ENCODE measurements at places on chromosomes 11 and 22.
A peak's percentile ranks its signal among the peaks of the same experiment; 100 is the strongest.

DNA sequence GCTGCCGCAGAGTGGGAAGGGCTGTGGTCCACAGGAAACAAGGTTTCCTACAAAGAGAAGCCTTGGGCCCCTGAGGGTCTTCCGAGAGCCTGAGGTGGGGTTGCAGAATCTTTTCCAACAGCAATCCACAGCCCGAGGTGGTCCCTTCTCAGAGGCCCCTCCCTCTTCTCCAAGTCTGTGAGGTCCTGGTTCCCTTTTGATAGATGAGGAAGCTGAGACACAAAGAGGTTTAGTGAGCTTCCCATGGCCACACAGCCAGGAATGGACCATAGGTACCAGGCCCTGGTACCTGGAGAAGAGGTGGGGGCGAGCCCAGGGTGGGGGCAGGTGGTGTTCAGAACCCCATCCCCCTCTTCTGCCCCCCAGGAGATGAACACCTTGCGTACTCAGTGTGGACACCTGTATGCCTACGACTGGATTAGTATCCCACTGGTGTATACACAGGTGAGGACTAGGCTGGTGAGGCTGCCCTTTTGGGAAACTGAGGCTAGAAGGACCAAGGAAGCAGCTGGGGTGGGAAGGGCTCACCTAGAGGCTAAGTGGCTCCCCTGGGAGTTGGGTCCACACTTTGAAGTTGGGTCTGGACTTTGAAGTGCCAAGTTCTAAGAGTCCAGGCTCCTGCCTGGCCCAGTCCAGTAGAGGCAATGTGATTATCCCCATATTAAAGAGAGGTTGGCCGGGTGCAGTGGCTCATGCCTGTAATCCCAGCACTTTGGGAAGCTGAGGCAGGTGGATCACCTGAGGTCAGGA is 7.0 kb downstream of the BEST1 start:
- DNase-seq, result no peak

DNA sequence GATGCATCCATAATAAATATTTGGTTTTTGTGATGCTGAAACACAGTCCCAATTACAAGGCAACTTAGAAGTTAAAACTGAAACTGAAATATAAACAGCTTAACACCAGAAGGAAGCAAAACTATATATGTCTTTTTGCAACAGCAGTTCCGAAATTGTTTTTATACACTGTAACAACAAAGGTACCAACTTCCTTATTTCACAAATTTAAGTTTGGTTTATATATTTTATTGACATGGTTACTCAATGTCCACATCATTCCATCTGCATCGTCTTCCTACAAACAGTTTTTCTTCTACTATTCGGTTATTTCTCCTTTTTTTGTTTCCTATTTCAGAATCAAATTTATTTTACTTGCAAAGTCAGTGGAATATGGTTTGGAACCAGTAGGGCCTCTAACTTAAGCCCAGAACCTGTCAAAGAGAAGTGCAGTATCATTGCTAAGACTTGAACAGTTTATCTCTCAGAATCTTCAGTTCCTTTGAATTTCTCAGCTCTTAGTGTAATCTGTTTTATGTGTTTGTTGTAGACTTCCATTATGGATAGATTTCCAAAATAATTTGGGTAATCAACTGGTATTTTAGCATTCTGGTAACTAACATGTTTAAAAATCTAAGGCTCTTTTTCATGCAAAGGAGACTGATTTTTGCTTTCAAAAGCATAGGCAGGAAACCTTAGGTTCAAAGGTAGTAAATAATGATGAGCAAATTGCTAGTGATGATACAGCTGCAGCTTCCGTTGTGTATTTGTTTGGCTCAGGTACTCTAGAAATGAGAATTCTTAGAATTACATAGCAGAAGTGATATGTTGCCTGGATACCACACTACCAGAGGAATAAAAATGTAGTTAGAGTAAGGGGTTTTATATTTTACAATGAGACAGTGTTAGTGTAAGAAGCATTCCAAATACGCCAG is 8.2 kb upstream of the HSPA8 start:
- no peak for DNase-seq

DNA sequence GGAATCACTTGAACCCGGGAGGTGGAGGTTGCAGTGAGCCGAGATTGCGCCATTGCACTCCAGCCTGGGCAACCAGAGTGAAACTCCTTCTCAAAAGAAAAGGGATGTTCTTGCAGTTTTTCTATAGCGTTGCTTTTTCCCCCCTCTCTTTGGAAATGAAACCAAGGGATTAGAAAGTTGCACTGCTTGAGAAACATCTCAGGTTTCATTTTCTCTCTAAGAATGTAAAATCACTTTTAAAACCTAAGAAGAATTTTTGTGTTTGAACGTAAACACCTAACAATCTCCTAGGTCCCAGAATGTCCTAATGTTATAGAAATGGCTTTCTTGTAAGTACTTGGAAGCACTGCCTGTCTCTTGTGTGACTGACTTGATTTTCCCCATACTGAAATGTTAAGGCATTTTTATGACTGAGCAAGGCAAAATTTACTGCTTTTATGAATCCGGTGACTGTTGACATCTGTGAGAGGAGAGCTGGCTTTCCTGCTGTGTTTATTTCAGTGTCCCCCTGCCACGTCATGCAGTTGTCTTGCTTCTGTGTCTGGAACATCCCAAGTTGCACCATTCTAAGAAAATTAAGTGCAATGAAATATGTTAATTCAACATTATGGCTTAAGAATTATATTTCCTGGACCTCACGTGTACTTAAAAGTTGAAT is 37.7 kb downstream of the NF2 start:
- no peak for DNase-seq

- no peak for DNase-seq
Measured at GRCh38 chr11:36868380-36868779, 270.3 kb upstream of the RAG2 start.

- DNase-seq, result no peak
Measured at GRCh38 chr22:24728790-24729637, 45.5 kb downstream of the PIWIL3 start.

- DNase-seq, result no peak
Measured at GRCh38 chr11:119594639-119595249, 134.3 kb downstream of the NECTIN1 start.

GRCh38 chr11:34176751-34177209 is 71.4 kb downstream of the NAT10 start:
- DNase-seq, result no peak

DNA sequence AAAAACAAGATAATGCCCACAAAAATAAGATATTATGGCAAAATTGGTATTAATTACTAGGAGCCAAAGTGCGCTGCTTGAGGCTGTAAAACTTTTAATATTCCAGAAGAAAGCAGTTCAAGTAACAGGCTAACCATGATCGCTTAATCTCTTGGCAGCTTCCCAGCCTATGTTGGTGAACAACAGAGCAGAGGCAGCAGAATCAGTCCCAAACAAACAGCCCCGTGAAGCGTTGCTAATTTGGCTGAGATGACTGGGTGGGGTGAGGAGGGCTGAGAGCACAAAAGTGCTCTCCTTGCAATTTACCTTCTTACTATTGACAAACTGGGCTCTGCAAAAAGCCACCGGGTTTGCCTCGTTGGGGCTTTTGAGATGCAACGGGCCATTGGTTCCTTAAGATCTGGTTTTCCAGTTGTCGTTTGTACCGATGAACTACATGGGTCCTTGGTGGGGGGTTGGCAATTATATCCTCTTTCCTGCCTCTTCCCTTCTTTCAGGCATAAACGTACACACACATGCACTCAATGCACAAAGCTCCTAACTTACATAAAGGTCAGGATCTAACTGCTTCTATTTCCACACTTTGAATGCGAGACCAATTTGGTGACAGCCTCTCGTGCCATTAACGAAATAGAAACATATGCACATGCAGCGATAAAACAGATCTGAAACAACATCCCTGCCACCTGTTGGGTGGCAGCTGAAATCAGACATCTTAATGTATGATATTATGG is 407.6 kb upstream of the CADM1 start:
- peak; percentile 38 for DNase-seq

DNA sequence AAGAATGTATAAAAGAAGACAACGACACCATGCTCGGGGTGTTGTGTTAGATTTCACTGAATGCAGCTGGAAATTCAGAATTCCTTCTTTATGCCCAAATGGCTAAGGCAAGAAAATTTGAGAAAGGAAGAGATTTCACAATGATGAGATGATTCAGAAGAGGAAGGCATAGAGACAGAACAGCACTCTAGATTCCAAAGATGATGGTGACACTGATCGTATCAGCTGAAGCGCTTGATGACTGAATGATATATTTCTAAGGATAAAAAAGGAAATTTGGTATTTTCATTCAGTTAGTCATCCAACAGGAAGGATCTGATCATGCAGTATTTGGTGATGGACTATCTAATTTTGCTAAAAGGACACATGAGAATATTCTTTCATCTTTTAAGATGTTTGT is 189.2 kb downstream of the EFCAB6 start:
- DNase-seq, result no peak

- no peak for DNase-seq
Measured at GRCh38 chr11:78655561-78655960, 80.9 kb upstream of the NARS2 start.

GRCh38 chr22:24035296-24035695 is 24.2 kb downstream of the CABIN1 start:
- no peak for DNase-seq

GRCh38 chr11:121586750-121587149 is 134.0 kb upstream of the SORL1-AS1 start:
- DNase-seq, result no peak

DNA sequence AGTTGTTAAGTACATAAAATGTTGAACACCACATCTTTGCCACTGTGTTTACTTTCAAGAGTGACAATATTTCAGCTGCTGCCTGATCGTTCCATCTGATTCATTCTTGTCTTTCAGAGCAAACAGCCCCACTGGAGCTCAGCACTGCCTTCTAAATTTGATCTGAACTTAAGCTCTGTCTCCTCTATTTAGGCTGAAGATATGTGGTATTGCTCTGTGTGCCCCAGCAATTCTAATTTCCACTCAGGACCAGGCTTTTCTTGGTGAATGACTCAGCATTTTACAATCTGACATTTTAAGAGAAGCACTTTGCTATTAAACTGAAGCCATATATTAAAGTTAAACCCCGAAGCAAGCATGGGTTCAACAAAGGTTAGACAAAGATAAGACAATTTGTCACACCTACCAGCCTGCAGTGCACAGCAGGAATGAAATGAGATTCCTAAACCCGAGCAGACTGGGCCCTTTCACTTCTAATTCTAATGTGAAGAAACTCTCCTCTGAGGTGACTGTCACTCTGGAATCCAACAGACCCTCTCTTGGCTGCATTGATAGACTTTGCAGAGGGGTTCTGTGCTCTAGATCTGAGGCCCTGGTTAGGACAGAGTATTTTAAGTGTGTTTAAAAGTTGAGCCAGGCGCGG is 41.7 kb upstream of the PLET1 start:
- DNase-seq, result no peak

GRCh38 chr11:3126207-3126865 is 38.8 kb downstream of the OSBPL5 start:
- no peak for DNase-seq

- no peak for DNase-seq
Measured at GRCh38 chr11:64244966-64245365, 1.8 kb downstream of the PPP1R14B start.

- DNase-seq, result no peak
Measured at GRCh38 chr11:130301002-130301401, 13.7 kb downstream of the ZBTB44 start.

DNA sequence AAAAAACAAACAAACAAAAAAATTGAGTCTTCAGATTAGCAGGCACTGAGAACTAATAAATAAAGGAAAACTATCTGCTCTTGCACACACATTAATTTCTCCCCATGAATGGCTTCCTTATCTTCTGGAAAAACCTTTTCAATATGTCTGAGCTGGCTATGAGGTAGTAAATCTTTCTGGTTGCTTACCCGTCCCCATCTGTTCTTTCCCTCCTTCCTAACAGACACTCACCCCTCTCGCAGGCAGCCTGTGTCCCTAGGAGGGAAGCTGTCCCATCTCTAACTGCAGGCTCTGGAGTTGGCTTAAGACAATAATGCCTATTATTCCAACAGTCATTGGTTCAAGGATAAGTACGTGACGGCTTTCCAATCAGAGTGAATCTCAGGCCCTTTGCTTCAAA is 8.2 kb upstream of the SCUBE2 start:
- DNase-seq, result no peak

GRCh38 chr22:19843857-19844376 is 10.8 kb downstream of the GNB1L start:
- DNase-seq, result no peak
